Substantia nigra (tissue), 51 donors: ENCODE measurements at places on chromosomes 12 and 14.
A peak's percentile ranks its signal among the peaks of the same experiment; 100 is the strongest.

GRCh38 chr12:1914114-1914911 lies 4.1 kb downstream of the CACNA2D4 start:
- DNase-seq = no peak

DNA sequence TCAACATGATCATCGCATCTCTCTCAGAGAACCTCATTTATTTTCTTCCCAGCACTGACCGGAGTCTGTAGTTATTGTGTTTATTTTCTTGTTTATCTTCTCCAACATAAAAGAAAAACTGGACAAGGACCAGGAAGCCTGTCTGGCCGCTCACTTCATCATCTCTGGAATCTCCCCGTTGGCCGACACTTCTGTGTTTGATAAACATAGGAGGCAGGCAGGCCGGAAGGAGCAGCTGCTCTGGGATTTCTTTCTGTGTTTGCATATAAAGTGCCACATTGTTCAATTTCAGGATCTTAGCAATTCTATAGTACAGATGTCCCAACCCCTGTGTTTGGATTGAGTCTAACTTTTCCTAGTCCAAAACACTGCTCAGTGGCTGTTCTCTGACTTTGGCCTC lies 53.3 kb downstream of the ACACB start:
- DNase-seq = no peak

DNA sequence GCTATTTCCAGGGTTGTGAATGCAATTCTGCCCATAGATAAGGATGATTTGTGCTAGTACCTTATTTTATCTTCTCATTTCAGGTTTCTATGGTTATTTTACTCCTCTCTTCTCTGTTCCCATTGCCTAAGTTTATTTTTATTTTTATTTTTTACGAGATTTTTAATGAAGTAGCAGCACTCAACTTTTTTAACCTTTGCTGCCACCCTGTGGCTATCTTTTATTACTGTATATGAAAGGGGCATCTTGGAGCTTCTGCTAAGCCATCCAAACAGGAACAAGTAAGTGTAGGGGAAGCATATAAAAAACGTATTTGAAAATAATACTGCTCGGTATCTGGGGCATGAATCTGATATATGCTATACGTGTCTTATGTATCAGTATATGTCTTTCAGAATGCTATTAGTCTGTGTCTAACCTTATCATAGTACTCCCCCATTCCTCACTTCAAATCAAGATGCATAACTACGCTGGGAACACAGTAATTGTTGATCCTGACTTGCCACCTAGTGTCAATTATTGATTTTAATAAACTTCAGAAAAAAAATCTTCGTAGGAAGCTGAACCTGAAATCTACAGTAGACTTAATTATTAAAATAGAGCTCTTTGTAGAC lies 60.3 kb downstream of the KLRG1 start:
- no peak for DNase-seq

GRCh38 chr12:103848917-103849491 lies 8.0 kb upstream of the NT5DC3 start:
- DNase-seq = no peak

- no peak for DNase-seq
These were observed 44.3 kb upstream of the BDKRB2 start for GRCh38 chr14:96160076-96160912.

DNA sequence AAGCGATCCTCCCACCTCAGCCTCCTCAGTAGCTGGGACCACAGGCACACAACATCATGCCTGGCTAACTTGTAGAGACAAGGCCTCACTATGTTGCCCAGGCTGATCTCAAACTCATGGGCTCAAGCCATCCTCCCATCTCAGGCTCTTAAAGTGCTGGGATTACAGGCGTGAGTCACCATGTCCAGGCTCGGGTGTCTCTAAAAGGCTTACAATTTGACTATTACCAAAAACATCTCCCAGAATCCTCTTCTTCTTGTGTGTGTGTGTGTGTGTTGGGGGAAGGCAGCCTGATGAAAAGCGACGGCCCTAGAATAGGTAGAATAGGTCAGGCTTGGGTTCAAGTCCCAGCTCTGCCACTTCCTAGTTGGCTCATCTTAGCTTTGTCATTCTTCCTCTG lies 16.8 kb downstream of the MSI1 start:
- no peak for DNase-seq

- no peak for DNase-seq
These were observed 23.5 kb upstream of the SMAGP start for GRCh38 chr12:51293696-51294095.

GRCh38 chr12:86727160-86727559 lies 471.0 kb upstream of the MGAT4C start:
- DNase-seq = no peak

DNA sequence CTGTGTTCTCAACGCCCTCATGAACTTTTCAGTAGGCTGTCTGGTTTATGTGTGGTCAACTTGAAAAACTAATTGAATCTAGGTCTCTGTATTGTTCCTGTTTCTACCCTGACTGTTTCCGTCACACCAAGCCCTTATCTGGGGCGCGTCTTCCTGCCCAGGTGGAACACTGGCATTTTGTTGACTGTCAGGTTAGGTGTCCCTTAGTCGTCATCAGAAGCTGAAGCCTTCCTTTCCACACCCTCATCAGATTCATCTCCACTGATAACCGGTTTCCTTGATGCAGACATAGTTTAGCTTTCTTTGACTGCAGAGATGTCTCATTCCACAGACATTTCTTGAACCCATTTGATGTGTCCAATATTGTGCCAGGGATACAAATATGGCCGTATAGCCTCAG lies 96.5 kb downstream of the DUSP16 start:
- DNase-seq = no peak

GRCh38 chr12:6822426-6823135 lies 960 bp downstream of the GPR162 start:
- DNase-seq = no peak

DNA sequence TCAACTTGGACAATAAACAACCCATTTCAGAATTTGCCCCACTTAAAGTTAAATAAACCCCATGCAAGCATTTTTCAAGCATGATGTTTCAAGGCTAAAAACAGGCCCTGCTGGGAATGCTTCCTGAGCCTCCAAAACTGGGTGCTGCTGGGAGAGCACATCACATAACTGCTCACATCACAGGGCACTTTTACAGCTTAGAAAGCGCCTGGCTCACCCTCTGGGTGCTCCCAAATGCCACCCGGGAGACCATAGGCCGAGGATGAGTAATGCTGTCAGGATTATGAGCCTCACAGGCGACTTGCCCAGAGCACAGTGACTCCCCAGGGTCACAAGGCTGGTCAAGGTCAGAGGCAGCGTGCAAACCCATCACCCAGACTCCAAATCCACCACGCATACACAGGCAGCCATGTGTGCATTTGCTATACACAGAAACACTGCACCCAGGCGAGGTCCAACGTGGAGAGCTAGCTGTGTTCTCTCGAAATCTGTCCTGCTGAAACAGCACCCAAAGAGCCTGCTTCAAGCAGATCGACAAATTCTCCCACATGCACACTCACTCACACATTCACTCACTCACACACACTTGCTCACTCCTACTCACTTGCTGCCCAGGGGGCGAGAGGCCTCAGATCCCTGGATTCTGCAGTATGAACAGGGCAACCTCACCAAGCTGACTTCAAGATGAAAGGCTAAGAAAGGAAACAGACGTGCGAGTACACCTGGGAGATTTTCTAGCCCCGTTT lies 58.7 kb downstream of the ITPK1 start:
- no peak for DNase-seq

DNA sequence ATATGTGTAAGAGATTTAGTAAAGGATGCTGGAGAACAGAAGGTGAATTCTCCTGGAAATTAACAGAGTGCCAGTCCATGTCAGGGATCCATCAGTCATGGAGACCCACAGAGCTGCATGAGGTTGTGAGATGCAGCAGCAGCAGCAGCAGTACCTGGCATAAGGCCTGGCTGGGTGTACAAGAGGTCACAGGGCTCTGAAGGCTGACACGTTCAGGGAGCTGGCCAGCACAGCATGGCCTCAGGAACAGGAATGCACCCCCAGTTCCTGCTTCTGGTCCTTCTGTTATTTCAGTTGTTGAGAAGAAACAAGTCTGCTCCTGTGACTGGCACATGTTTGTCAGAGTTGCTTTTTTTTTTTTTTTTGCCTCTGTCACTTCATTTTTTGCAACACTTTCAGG lies 210.8 kb downstream of the CNTN1 start:
- no peak for DNase-seq

DNA sequence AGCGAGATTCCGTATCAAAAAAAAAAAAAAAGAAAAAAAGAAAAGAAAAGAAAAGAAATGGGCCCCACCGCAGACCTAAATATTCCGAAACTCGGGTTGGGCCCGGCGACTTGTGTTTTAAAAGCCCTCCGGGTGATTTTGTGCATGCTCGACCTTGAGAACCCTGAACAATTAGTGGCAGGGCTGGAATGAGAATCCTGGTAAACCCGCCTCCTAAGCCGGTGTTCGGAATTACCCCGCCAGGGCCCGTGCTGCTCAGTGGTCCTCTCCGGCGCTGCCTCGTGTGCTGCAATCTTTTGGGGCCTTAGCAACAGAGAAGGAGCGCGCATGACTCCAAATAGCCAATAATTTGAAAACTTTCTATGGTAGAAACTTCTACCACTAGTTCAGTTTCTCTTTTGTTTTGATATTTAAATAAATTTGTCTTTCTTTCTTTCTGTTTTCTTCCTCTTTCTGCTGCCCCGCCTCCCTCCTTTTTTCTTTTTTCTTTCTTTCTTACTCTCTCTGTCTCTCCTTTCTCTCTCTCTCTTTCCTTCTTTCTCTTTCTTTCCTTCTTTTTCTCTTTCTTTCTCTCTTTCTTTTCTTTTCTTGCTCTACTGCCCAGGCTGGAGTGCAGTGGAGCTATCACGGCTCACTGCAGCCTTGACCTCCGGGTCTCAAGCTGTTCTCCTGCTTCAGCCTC lies 1.5 kb upstream of the GALNT6 start:
- no peak for DNase-seq

DNA sequence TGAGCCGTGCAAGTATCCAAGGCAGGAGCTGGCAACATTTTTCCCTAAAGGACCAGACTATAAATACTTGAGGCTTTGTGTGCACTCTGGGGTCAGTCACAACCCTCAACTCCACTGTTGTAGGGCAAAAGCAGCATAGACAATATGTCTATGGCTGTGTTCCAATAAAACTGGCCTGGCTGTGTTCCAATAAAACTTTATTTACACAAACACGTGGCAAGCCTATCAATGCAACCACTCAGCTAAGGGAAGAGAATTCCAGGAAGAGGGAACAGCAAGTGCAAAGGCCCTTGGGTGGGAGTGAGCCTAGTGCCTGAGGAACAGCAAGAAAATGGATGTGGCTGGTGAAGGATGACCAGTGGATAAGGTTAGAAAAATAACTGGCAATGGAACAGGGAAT lies 11.3 kb upstream of the FAM181A start:
- DNase-seq = no peak

- DNase-seq = peak; percentile 28
These were observed 2.0 kb downstream of the SP1 start for GRCh38 chr12:53381731-53382630.

DNA sequence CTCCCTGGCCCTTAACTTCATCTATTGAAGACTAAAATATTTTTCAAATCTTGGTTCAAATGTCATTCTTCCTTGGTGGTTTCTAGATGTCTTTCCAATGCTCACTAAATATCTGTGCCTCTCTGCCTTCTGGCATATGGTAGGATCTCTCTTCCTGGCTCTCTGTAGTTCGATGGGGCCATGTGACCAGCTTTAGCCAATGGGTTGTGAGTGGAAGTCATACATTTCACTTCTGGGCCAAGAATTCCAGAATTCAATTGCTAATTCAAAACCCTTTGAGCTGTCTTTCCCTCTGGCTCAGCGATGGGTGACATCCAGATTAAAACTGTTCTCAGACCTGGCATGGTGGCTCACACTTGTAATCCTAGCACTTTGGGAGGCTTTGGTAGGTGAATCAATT lies 25.8 kb upstream of the CTDSP2 start:
- no peak for DNase-seq

- DNase-seq = no peak
These were observed 17.5 kb downstream of the ZCRB1 start for GRCh38 chr12:42308390-42308789.

- DNase-seq = no peak
These were observed 21.1 kb downstream of the GSC start for GRCh38 chr14:94748667-94749347.

DNA sequence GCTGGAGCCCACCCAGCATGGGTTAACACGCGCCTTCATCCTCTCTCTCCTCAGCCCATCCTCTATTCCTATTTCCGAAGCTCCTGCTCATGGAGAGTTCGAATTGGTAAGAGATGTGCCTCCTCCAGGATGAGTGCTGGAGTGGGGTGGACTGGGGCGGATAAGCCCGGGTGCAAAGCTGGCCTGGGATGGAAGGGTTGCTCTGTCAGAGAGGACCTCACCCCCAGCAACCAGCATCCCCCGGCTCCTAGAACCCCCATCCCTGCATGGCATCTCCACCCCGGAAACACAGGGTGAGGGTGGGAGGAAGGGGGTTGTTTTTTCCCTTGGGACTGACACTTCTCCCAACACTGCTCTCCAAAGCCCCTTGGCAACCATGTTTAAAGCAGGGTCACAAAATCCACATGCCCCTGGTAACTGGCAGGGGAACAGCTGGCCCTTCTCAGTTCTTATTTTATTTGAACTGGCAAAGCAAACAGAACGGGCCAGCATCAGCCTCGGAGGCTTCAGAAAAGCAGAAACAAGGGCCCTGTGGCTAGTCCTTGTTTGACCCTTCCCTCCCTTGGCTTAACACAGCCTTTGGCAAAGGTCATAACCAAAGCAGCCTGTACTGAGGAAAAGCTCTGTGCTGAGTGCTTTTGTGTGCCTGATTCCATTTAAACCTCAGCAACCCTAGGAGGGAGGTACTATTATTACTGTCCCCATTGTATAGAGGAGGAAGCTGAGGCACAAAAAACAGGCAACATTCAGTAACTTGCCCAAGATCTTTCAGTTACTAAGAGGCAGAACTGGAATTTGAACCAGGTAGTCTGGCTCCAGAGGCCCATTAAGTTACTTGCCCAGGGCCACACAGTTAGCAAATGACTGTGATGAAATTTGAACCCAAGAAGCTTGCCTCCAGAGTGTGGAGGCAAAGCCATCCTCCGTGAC lies 4.2 kb downstream of the GSTZ1 start:
- no peak for DNase-seq

DNA sequence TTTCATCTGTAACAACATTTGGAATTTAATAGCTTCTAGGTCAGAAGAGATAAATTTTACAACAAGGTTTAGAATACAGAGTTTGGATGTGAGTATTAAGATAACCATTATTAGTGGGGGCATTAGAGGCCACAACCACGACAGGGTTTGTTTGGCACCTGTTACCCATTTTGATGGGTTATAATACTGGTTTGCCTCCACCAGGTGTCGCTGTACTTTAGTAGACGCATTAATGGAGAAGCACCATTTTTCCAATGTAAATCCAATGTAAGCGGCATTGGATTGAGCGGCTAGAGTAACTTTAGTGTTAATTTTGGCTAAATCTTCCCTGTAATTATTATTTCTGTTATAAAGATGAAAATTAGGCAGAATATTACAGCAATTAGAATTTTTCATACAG lies 136.2 kb downstream of the SLCO1B3 start:
- no peak for DNase-seq

GRCh38 chr14:23572524-23572828 lies 4.9 kb upstream of the AP1G2 start:
- no peak for DNase-seq

DNA sequence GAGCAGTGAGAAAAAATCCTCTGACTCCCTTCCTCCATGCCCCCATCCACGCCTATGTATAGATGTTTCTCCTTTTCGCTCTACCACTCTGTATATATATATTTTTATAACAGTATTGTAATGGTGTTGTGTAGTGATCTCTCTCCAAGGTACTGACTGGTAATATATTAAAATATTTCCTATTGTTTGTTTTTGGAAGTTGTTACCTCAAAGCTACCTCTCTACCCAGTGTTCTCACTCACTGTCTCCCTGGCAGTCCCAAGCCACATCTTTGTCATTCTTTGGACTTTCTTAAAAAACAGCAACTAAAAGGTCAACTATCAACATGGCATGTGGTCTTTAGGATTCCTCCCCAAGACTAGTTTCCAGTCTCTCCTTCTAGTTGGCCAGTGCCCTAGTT lies 15.7 kb upstream of the RMST start:
- DNase-seq = no peak
